Stimulated activated CD8-positive, alpha-beta memory T cell treated with anti-CD3 and anti-CD28 coated beads, Interleukin-2, amount 100 ng/mL, for 1 hour (primary cell): ENCODE measurements at places on chromosomes 12 and 14.

DNA sequence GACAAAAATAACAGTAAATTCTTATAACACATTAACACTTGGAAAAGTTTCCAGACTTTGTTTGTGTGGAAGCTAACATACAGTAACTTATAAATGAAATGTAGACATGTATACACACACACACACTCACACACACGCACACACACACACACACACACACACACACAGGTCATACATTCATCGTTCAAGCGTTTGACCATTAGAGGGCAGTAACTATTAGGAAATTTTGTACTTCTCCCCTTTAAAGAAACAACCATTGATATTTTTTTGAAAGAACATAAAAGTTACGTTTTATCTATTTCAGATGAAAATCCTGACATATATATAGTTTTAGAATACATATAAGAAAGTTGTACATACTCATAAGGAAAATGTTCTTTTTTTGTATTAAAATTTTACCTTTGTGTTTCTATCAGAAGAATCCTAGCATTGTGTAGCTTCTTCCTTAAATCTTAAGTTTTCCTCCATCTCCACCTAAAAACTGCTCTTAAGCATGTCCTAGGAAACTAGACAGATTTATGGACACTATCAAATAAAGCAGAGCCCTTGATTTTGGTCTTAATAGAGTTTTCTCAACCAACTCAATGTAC lies 29.0 kb downstream of the PTPRQ start:
- no peak for DNase-seq

GRCh38 chr12:67107751-67108269 lies 161.3 kb upstream of the CAND1 start:
- DNase-seq, result no peak

GRCh38 chr12:114829833-114830232 lies 145.9 kb upstream of the TBX3 start:
- DNase-seq, result no peak

DNA sequence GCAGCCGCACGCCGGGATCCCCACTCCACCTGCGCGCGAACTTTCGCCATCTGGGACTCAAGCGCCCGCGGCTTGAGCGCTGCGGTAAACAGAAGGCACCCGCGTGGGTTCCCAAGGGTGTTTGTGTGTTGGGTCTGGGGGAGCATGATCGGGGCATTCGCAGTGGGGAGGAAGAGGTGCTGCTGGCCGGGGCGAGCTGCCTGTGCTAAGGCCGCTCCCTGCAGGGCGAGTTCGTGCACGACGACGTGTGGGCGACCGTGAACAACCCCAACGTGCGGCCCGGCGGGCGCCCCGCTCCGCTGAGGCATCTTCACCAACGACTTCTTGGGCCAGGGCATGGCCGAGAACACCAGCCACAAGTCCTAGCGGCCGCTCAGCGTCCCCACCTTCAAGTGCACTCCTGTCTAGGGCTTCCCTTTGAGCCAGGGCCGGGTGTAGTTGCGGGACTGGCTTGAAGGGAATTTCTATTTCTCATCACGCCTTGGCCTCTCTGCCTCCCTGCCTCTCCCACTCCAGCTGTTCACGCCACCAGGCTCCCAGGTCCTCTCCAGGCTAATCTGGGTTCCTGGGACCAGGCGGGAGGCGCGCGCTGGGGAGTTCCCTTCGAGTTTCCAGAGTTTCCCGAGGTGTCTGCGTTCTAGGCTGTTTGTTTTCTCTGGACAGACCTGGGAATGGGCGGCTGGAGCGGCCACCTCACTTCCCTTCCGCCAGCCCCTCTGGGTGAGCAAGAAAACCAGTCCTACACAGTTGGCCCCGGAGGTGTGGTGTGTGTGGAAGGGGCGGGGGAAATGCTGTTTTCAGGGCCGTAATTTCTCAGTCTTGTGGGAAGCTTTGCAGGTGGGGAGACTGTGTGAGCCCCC lies 417.8 kb upstream of the TMTC1 start:
- DNase-seq, result no peak

DNA sequence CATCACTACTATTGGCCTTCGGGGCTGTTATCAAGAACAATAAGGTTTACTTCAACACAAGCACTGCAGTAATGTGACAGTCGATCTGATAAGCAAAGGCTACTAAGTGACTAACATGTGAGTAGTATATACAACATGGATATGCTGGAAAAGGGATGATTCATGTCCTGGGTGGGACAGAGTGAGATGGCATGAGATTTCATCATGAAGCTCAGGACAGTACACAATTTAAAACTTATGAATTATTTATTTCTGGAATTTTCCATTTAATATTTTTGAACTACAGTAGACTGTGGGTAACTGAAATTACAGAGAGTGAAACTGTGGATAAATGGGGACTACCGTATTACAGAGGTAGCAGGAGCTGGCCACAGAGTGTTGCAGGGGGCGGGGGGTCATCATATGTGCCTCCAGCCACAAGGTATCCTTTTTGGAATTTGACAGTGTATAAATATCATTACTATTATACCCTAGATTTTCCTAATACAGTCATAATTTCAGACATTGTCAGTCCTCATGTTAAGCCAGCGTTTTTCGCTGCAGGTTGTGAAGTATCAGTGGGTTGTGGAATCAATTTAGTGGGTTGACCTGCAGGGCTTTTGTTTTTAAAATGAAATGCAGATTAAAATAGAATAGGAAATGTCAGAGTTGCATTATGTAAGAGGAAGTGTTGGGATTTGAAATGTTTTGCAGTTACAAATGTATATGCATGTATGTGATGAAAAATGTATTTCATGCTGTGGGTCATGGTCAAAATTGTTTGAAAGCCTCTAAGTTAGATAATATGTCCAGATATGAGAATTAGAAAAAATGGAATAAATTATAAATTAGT lies 148.0 kb upstream of the NUDT4 start:
- no peak for DNase-seq

- no peak for DNase-seq
Observed at GRCh38 chr14:95033682-95034632, 123.4 kb downstream of the DICER1 start.

- DNase-seq, result no peak
Observed at GRCh38 chr14:100303179-100303578, 3.1 kb downstream of the SLC25A29 start.

GRCh38 chr12:102479099-102479885 lies 1.1 kb downstream of the IGF1 start:
- no peak for DNase-seq

- peak; percentile 32 for DNase-seq
Observed at GRCh38 chr14:104723651-104724406, at the start of gene ADSS1. Gene ADSS1 (plus strand): TSS chr14:104724229. CDS start chr14:104724271, 42 bp downstream.

DNA sequence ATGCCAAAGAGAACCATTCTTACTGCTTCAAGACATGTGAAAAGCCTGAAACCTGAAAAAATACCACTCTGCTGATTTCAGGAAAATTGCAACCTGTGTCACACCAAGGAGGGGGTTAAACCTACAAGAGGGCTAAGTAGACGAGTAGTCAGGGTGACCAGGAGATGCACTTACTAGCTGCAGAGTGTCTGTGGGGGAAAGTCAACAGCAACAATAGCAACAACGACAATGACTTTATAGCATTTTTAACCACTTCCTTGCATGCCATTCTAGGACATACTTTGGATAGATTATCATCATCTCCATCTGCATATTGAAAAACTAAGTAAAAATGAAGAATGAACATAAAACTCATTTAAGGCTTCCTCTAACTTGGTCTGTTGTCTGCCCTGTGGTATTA lies 902.7 kb downstream of the BCL11B start:
- DNase-seq, result no peak

DNA sequence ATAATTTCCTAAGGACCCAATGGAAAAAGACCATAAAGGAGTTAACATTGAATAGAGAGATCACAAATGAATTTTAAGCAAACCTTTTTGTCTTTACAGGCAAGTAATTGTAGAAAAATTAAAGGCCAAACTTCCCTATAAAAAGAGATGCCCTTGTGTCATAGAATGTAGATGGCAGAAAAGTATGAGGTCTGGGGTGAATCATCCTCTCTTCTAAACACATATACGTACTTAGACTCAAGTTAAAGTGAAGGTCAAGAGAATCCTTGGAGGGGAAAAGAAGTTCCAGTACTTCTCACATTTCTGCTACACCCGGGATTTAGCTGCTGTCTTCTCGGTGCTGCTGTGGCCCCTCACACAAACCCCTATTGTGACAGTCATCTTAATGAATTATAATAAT lies 116.2 kb upstream of the ARID2 start:
- DNase-seq, result no peak

DNA sequence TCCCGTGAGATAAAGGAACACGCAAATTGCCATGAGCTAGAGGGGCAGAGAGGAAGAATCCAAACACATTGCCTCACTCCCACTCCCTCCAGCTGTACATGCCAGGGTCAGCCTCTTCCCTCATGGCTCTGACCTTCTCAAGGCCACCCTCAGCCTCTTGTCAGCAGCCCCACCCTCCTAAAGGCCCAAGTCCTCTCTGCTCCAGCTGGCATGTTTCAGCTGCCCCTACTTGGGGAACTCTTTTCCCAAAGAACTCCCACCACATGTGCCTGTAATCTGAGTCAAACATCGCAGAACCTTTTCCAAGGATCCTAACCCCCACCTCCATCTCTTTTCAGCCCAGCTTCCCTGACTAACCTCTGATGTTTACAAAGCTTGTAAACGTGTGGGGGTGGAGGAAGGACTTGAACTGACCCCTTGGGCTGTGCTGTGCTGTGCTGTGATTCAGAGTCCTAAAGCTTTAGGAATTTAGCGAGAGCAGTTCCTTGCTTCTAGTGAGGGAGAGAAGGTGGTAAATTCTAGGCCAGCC lies 7.3 kb upstream of the CACNB3 start:
- DNase-seq, result no peak

DNA sequence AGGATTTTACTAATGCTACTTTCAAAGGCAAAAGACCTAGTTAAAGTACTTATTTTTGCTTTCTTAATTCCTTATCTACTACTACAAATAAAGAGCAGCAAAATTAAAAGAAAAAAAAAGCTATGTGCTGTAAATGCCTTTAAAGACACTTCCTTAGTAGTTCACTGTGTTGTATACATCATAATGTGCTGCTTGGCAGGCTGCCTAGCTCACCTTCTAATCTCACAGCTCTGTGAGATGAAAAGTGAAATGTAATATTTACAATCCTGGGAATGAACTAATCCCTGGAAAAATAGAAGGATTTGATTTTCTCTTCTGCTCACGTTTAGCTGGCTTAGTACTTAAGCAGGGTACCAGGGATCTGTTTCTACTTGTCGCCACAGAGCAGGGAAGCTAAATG lies 184.4 kb upstream of the ALG10B start:
- no peak for DNase-seq

GRCh38 chr14:87896393-87897380 lies 96.3 kb downstream of the GALC start:
- DNase-seq, result no peak

DNA sequence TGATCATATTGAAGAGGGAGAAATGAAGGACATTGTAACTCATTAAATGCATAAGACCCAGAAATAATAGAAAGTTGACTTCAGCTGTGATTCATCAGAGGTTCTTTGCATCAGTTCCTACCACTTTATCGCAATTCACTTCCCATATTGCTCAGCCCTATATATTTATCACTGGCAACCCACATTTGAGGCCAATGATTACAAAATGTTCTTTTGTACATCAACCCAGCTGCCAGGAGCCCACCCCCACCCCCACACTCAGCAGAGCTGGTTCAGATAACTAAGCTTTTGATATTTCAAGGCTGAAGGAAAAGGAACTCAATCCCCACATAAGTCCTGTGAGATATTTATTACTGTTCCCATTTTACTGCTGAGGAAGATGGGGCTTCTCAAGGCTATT lies 51.2 kb upstream of the TMPO start:
- no peak for DNase-seq

DNA sequence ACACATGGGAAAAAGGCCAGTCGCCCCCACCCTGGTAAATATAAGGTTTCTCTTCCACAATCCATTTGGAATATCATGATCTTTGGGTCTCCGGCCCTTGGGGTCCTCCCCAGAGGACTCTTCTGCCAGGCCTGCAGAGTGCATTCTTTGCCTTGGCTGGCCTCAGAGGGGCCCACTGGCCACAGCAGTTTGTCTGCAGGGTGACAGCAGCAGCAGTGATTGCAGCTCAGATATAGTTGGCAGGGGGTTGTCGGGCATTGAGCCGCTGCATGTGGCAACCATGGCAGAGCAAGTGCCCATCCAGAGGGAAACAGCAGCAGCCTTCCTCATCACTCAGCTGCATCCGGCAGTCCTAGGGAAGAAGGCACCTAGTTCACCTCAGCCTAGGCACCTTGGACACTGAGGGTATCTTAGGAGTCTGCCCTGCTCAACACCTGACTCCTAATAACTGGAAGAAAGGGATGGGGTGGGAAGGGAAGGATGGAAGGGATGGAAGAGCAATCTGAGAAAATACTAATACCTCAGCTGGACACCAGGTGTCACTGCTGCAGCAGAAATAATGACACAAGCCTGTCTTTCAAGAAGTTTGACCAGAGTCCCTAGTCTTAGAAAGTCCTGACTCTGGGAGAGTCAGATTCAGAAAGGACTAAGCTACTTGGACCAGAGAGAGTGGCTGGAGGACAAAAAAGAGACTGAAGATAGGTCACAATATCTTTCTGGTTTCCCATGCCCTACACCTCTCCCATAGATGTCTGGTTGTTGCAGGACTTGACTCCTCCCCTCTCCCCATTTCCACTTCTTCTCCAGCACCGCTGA lies 8.9 kb downstream of the AJUBA start:
- no peak for DNase-seq

GRCh38 chr14:65753061-65753460 lies 340.5 kb downstream of the FUT8 start:
- DNase-seq, result no peak

DNA sequence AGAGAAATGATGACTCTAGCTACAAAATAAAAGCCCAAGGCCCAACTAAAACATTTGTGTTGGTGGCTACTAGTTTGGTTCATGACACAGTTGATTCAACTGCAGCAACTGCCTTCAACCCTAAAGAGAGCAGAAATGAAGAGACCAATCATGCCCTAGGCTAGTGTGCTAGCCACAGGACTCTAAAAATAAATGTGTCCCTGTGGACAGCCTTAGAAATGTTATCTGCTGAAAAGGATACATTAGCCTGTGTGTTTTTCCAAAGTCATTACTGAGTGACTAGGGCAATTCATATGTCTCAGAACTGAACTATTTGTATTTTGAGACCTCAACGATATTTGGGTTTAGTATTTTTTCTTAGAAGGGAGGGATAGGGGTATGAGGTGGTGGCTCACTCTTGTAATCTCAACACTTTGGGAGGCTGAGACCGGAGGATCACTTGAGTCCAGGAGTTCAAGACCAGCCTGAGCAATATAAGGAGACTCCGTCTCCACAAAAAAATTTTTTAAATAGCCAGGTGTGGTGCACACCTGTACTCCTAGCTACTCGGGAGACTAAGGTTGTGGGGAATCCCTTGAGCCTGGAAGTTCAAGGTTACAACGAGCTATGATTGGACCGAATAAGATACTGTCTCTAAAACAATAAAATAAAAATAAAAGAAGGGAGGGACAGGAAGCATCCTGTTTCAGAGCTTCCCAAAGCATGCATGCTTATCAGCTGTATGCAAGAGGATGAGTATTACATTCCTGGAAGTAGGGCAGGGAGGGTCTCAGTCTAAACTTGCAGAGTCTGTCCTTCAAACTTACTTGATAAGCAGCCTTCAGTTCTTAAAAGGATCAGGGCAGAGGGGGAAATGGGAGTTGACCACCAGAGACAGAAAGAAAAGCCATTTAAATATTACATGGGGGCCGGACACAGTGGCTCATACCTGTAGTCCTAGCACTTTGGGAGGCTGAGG lies 29.6 kb upstream of the NAP1L1 start:
- no peak for DNase-seq
